ENCODE measurements at places on chromosomes 2 and 18.

- DNase-seq = no peak
Measured at GRCh38 chr2:216299588-216299987, 72.7 kb downstream of the MARCHF4 start.

DNA sequence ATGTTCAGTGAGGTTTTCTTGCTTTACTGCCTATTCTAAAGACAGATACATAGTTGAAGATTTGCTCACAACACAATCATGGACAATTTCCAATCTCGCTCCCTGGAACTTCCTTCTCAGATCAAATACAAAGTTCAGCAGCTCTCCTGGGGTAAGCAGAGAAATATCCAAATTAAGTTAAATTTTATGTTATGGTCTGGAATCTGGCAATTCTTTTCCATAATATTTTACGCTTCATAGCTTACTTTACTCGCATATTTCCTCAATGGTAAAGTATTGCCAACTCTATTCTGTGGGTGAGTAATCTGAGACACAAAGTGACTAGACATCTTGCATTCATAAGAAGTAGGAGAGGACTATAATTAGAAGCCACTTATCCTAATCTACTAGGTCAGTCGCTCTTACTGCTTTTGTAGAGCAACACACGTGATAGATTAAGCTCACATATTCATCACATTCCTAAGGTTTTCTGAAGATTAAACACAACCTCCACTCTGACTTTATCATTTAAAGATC is 529.4 kb downstream of the CCDC85A start:
- no peak for DNase-seq

DNA sequence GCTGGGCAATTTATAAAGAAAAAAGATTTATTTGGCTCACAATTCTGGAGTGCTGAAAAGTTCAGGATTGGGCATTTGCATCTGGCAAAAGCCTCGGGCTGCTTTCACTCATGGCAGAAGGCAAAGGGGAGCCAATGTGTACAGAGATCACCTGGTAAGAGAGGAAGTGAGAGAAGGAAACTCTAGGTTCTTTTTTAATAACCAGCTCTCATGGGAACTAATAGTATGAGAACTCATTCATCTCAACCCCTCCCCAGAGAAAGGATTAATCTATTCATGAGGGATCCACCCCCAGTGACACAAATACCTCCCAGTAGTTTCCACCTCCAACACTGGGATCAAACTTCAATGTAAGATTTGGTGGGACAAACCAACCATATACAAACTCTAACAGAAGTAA is 129.0 kb downstream of the EVA1A start:
- DNase-seq = no peak

DNA sequence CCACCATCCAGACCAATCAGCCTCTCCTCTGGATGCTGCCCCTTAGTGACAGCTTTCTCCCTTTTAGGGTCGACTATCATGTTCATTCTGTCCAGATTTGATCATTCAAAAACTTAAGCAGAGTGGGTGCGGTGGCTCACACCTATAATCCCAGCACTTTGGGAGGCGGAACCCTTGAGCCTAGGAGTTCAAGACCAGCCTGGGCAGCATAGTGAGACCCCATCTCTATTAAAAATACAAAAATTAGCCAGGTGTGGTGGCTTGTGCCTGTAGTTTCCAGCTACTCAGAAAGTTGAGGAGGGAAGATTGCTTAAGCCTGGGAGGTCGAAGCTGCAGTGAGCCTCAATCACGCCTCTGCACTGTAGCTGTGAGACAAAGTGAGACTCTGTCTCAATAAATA is 68.3 kb upstream of the ZCCHC2 start:
- DNase-seq = no peak

DNA sequence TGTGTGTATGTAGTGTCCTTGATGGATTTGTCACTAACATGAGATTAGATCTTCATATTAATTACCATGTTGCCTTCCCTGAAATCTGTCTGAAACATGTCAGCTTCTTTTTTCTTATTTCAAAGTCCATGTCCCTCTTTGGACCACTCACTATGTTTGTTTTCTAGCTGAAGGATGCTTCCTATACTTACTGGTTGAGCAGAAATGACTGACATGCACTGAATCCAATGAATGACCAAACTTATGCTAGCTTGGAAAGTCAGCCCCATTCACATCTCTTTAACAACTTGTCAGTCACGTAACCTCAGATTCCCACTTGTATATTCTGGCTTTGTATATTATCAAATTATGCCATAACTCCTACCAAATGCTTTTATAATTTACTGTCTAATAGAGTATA is 69.9 kb upstream of the STK39 start:
- DNase-seq = no peak

DNA sequence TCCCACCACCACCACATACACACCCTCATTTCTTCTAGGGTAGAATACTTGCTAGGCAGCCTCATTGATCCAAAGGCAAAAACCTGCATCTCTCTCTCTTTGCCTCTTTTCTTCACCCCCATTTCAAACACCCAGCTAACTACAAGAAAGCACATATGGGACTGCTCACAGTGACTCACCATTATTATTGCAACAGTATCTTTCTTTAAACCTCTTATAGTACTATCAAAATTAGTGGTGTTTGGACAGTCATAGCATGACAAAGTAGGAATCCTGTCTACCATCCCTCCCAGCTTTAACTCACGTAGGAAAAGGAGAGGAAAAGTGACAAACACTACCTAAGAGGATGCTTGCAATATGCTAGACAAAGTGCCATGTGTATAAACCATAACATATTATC is 422.5 kb upstream of the CRIM1 start:
- DNase-seq = no peak

DNA sequence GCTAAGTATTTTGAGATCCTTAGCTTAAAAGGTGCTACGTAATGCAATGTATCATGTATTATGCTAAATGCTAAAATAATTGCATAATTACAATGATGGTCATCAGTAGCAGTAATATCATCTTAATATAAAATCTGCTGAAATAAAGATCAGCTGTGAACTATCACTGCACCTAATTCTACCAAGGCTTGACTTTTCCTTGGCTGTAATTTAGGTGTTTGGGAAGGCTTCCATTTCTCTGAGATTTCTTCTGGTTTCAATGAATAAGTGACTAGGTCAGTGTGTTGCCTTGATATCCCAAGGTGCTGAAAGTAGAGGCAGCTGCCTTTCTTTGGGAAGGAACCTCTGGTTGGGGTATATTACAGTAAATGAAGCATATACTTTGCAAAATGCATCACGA is 376.1 kb downstream of the STK39 start:
- DNase-seq = no peak

GRCh38 chr2:1690056-1690775 is 54.1 kb downstream of the PXDN start:
- DNase-seq = no peak

GRCh38 chr2:241393524-241394196 is 37.6 kb downstream of the FARP2 start:
- DNase-seq = no peak

GRCh38 chr2:122704109-122704563 is 948.7 kb downstream of the TSN start:
- DNase-seq = no peak

DNA sequence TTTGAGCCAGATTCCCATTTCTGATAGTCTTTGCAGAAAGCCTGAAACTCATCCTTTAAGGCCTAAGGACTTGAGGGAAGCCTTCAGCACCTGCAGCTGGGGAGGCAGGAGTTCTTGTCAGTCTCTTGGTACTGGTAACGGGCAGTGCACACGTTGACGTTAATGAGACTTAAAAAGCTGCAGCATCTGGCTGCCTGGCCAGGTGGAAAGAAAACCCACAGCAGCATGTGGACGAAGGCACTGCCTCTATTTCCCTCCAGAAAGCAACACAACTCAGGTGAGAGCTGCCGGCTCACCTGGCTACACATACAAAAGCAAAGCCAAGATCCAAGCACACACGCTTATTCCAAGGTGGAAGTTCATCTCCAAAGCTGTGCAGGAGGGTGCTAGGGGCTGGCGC is 178.8 kb downstream of the ANAPC1 start:
- DNase-seq = no peak

DNA sequence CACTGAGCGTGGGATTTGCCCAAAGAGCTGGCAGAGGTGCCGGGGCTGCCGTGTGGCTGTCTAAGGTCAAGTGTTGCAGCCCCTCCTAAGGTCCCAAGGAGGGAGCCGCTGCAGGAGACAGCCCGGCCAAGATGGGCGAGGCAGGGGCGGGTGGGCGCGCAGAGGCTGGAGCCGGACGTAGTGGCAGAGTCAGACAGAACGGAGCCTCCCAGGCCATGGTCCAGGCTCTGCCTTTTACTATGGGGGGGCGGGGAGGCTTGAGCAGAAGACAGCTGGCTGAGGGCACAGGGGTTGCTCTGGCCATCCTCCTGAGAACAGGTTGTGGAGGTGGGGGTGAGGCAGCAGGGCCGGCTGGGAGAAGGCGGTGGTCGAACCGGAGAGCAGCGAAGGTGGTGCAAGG is 27.5 kb upstream of the PRLH start:
- DNase-seq = no peak

DNA sequence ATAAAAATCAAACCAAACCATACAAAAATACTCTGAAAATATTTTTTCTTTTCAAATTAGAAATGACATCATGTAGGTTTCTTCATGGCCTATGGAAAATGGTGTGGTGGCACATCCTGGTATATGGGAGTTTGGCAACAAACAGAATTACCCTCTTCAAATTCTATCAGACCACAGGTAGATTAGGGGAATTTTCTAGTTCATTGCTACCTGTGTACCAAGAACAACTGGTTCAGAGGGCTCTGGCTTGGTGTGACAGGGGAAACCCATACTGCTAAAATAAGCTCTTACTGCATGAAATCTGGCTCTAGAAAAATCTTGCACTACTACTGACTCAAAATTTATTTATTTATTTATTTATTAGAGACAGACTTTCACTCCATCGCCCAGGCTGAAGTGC is 63.4 kb upstream of the PELI1 start:
- no peak for DNase-seq

DNA sequence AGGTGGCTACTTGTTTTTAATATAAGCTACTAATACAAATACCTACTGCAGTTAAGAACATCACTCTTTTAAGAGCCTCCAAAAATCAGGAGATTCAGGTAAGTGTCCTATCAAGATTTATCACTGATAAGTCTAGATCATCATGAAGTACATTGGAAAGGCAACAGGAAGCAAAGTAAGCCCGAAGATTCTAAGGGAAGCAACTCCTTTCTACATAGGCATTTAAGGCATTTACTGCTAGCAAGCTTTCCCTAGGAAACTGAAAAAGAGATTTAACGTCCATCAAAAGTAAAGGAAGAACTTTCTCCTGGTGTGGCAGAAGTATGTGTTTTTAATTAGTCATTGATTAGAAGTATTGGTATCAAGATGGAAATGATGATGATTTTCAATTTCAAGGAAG is 3.7 kb downstream of the STK17B start:
- no peak for DNase-seq

DNA sequence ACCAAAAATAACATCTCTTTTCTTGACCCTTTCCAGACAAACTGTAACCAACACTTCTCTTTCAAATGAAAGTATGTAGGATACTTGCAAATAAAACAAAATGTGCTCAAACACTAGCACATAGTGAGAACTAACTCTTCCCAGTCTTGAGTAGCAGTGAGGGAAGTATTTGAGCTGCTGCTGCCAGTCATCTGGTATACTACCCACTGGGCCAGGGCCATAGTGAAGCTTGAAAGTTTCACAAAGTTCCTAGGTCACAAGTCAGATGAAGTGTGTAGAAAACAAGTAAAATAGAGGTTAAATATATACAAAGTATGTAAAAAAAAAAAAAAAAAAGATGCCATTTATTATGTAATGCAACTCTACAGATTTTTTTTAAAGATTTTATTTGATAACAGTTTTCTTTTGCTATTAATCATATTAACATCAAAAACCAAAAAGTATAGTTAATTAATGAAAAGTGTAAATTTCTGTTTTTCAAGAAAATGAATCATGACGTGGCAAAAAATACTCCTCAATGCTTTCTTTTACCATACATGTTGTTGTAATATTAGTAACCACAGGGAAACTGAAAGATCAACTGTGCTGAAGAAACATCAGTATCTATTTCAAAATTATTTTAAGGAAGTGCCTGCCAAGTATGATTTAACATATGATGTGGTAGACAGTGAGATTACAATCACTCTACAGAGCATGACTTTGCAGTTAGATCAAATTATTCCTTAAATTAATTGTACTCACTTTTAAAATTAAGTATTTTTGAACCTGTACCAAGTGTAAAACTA is 21.6 kb upstream of the TRIB2 start:
- DNase-seq = no peak

- no peak for DNase-seq
Measured at GRCh38 chr18:4750393-4751346, 295.6 kb upstream of the DLGAP1 start.

DNA sequence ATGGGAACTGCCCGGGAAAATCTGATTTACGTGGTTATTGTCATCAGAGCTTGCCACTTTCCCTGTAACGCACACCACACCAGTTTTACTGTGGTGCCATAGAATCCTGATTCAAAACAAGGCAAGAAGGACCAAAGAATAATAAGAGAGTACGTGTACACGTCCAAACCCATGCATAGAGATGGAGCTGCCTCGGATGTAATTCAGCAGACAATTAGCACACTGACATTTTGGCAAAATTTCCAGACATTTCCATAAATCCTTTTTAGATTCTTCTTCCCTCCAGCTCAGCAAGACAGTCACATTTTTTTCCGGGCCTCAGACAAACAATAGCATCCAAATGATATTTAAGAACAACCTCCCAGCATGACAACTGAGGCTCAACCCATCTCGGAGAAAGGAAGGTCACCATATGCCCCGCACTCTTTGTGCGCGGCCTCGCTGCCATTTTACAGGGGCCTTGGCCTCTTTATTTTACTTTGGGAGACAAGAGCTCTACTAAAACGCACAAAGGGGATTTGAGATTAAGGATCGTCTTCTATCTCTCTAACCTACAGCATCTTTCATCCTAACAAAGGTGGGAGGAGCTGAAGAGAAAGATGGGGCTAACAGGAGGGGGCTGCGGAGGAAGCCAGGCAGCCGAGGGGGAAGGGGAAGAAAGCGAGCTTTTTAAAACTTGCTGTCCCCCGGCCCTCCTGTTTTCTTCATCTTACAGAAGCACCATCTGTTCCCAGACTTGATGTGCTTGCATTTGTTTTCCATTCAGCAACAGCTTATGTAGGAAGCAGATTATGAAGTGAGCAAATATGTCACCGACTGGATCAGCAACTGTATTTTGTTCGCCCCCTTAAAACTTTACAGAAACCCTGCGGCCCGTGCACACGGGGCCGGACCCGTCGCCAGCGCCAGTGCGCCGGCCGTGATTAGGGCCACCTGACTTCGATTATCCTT is 61.0 kb downstream of the CDCA7 start:
- no peak for DNase-seq

- no peak for DNase-seq
Measured at GRCh38 chr2:130871843-130872740, 35.4 kb downstream of the ARHGEF4 start.

GRCh38 chr2:160006475-160006874 is 55.9 kb downstream of the PLA2R1 start:
- no peak for DNase-seq
